ENCODE measurements at places on chromosomes 11 and 22.

DNA sequence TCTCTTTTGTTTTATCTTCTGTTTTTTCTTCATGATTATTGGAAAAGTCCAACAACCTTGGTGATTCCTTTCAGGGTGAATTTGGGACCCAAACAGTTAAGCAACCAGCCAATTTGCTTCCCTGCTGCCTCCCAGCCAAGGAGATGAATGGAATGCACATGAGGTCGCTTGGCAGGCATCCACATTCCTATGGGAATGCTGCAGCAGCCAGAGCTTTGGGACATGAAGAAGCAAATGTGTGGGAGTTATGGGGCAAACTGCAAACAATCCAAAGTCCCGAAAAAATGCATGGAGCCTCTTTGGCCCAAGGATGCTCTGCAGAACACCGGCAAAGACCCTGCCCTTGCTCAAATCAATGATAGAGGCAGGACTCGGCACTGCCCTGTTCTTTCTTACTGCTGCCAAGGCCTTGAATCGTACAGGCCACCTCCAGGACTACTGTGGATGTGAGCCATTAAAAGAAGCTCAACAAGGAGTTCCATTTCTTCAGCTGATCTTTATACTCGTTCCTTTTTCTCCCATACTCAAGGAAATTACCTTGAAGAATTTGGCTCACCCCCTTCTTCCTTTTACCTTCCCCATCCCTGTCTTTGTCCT, 117.3 kb upstream of the TEAD1 start:
- no peak for DNase-seq

GRCh38 chr11:76738618-76739240, 44.4 kb upstream of the TSKU start:
- no peak for DNase-seq

GRCh38 chr22:45478108-45478771, 24.4 kb upstream of the FBLN1 start:
- no peak for DNase-seq

GRCh38 chr22:17825876-17826550, 51.7 kb upstream of the BID start:
- DNase-seq = no peak

DNA sequence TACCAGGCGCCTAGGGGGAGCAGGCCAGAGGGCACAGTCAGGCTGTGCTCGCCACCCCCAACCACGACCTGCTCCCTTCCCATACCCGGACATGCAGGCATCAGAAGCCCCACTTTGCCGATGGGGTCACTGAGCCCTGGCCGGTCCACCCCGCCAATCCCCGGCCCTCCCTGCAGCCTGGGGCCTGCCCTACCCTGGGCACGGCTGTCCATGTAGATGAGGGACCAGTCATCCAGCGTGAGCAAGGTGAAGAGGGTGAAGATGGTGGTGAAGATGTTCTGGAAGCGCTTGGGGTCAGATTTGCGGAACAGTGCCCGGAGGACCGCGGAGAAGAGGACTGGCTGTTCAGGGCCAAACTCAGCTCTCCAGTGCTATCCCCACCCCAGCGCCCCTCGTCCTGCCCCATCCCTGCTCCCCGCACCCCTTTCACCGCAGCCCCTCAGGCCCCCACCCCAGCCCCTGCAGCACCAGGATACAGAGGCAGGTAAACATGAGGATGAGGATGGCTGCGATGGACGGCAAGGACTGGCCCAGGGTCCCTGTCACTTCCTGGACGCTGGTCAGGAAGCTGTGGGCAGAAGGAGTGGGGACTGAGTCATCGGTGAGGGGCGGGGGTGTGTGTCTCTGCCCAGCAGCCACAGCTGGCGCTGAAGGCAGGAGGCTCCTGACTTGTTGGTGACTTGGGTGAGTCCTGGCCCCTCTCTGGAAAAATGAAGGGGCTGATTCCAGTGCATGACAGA, 5.5 kb downstream of the CATSPER1 start:
- no peak for DNase-seq

GRCh38 chr11:8016440-8016839, 29.3 kb downstream of the EIF3F start:
- DNase-seq = no peak

GRCh38 chr11:2772544-2773031, 72.8 kb upstream of the KCNQ1OT1 start:
- DNase-seq = no peak

- DNase-seq = no peak
Observed at GRCh38 chr11:1047595-1048156, 11.2 kb upstream of the MUC6 start.

GRCh38 chr22:29030016-29030617, 31.5 kb downstream of the C22orf31 start:
- no peak for DNase-seq

GRCh38 chr22:35593071-35593890, 23.8 kb downstream of the MB start:
- DNase-seq = no peak

GRCh38 chr22:20084547-20085413, 4.7 kb downstream of the DGCR8 start:
- no peak for DNase-seq

GRCh38 chr22:44753189-44754042, 1.0 kb downstream of the ARHGAP8 start:
- no peak for DNase-seq

- DNase-seq = no peak
Observed at GRCh38 chr11:65730461-65730860, 9.9 kb upstream of the RNASEH2C start.

DNA sequence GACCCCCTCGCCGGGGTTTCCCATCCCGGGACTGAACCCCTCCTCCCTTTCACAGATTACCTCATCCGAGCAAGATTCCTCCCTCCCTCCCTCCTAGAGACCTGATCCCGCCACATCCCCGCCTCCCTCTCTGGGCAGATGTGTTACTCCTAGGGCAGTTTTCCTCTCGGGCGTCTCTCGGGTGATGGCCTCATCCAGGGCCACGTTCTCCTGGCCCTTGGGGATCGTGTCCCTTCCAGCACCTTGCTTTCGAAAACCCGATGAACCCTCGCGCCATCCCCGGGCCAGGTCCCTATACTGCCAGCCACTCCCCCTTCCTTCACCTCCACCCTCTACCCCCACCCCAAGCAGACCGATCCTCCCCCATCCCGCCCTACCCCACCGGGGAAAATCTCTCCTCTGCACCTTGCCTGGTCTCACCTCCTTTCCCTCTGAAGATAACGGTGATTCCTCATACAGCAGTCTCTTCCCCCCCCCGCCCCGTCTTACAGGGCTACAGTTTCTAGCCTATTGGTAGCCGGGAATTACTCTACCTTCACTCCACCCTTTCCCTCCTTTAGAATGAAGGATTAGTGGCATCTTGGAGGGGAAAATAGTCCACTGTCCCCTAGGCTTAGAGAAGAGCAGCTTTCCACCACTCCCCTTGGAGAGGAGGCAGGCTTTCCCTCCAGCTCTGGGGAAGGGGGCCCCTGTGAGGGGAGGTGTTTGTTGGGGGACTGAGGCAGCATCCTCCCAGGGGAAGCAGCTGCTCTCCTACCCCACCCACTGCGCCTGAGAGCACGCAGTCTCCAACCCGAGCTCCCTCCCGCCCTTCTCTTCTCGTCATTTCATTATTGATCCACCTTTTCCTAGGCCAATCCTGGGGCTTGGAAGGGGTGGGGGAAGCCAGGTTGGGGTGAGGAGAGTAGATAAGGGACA, 1.2 kb downstream of the KMT2A start:
- no peak for DNase-seq

DNA sequence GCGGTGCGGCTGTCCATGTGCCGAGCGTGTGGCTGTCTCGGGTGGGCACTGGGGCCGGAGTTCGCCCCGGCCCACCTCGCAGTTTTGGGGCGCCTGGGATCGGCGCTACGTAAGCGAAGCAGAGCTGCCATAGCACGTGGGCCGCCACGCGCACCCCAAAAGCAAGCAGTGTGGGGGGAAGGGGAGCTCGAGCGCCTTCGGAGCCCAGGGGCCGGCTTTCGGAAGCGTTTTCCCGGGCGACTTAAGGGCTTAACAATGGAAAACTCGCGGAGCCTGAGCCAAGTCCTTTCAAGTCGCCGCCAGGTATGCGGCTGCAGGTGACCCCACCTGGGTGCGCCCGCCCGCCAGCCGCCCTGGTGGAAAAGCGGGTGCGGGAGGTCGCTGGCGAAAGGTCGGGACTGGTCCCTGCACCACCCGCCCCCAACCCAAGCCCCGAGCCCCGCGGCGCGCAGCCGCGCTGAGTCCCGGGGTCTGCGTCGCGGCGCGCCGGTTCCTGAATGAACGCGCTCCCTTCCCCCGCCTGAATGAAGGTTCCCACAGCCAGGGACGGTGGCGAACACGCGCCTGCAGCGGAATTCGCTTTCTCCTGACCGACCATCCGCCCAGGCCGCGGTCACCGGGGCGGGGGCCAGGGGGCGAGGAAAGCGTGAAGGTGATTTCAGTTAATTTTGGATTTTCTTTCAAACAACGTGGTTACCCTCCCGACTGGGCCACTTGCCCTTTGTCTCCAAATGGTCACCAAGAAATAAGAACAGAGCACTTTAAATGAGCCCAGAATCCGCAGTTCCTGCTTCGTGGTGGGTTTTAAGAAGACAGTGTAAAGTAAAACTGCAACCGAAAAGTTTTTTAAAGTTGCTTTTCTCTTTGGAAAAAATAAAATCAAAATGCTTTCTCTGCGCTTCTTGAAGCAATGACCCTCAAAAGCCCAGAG, 2.8 kb upstream of the CCND1 start:
- DNase-seq = no peak

- no peak for DNase-seq
Observed at GRCh38 chr11:70082829-70083228, 4.7 kb downstream of the ANO1 start.

DNA sequence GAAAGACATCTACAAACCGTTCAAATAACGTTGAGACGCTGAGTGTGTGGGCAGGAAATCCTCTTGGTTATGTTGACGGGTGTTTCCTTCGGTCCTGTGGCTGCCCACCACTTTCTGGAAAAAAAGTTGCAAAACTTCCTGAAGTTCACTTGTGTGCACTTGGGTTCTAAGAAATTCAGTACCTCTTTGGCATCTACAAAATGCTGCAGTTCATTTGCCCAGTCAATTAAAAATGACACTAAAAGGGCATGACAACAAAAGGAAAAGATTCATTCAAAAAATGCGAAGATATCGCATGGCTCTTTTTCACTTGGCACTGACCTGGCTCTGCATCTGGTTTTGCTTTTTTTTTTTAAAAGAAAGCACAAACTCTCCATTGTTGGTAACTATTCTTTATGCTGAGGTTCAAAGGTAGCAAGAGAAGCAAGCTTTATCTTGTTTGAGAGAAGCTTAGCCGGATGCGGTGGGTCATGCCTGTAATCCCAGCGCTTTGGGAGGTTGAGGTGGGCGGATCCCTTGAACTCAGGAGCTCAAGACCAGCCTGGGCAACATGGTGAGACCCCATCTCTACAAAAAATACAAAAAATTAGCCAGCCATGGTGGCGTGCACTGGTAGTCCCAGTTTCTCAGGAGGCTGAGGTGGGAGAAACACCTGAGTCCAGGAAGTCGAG, 10.6 kb upstream of the XBP1 start:
- no peak for DNase-seq

DNA sequence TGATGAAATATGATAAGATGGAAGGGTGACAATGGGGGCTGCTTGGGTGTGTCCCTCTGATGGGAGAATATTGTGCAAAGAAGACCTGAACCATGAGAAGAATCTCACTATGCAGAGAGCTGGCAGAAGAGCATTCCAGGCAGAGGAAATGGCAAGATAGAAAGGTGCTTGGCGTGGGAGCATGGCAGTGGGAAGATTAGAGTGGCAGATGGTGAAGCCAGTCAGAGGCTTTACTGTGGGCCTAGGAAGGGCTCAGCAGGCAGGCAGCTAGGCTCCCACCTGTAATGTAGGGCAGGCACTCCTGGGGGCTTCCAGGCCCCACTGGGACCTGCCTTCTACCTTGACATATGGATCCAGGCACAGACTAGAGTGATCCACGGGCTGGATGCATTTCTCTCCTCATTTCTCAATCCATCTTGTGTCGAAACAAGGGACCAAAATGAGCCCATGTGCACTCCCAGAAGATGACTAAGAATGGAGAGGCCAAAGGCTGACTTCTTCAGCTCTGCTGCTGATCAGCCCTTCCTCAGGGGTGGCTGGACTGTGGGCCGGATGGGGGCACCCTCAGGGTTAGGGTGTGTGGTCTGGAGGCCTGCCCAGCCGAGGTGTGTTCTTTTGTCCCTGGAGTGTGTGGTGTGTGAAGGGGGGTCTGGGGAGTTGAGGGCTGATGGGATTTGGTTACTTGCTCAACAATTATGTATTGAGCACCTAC, 88.3 kb downstream of the TSPAN18 start:
- DNase-seq = no peak

GRCh38 chr22:50064453-50064852, 6.4 kb upstream of the TTLL8 start:
- no peak for DNase-seq

- no peak for DNase-seq
Observed at GRCh38 chr11:45457649-45458048, 171.5 kb upstream of the SYT13 start.

- DNase-seq = peak; percentile 80
Observed at GRCh38 chr11:75639762-75640181, 29.1 kb downstream of the MAP6 start.

DNA sequence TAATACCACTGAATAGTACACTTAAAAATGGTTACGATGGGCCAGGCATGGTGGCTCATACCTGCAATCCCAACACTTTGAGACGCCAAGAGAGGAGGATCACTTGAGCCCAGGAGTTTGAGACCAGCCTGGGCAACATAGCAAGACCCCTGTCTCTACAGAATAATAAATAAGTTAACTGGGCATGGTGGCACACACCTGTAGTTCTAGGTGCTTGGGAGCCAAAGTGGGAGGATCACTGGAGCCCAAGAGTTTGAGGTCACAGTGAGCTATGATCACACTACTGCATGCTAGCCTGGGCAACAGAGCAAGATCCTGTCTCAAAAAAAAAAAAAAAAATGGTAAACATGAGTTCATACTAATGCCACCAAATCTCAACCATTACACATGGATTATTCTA, 61.3 kb downstream of the CD6 start:
- DNase-seq = no peak

Data from NCI-H2081 treated with DMSO at 0.1 percent for 48 hours (cell line).